Kidney tubule cell (primary cell): ENCODE measurements at places on chromosomes 5 and 9.

DNA sequence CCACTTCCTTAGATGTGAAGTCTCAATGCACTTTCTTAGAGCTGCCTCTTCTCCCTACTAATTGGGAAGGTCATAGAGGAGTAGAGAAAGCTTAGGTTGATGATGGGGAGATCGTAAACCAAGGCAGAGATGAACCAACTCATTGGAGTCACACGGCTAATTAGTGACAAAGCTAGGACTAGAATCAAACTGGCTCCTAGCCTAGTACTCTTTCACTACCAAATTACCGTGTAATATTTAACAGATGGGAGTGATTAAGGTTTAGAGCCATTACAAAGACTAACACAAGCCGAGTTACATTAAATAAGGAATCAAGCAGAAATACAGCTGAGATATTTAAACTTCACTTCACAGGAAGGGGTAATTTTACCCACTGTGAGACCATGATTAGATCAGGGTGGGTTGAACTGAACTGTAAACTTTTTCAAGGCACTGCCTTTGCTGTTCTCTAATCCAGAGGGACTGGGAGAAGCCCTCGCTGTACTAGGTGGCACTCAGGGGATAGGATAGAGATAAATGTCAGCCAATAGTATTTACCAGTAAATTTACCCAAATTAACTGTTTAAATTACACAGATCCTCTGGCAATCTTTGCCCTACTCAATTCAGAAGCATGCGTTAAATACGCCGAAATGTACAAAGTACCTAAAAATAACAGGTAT, 166.4 kb upstream of the PIK3R1 start:
- DNase-seq = no peak

GRCh38 chr5:55160493-55161209, 680 bp downstream of the GPX8 start:
- DNase-seq = peak; percentile 91

GRCh38 chr9:130879863-130880411, 16.7 kb downstream of the QRFP start:
- no peak for DNase-seq

GRCh38 chr5:175738126-175738525, 80.3 kb downstream of the HRH2 start:
- DNase-seq = no peak

DNA sequence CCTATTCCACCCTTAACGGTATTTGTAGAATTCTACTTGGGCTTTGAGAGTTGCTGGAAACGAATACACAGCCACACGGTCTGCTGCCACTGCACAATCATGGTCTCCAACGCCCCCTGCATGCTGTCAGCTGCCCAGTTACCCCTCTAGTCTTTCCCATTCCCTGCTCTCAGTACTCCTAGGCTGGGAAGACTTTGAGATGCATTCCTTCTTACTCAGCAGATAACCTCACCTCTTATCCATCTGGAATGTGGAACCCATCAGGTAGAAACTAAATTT, 92.8 kb downstream of the ANKH start:
- peak; percentile 44 for DNase-seq

- peak; percentile 20 for DNase-seq
Observed at GRCh38 chr5:181243018-181243563, 615 bp downstream of the RACK1 start.

GRCh38 chr5:51181208-51181894, 201.9 kb upstream of the ISL1 start:
- no peak for DNase-seq

GRCh38 chr9:974031-974995, 2.1 kb upstream of the DMRT3 start:
- no peak for DNase-seq

- DNase-seq = no peak
Observed at GRCh38 chr5:192970-193831, 1.9 kb downstream of the LRRC14B start.

GRCh38 chr5:45696206-45696836, at the start of gene HCN1:
HCN1 (minus strand) TSS chr5:45696380.
- DNase-seq = peak; percentile 83

- peak; percentile 46 for DNase-seq
Observed at GRCh38 chr5:59021837-59022514, 439.1 kb downstream of the RAB3C start.

DNA sequence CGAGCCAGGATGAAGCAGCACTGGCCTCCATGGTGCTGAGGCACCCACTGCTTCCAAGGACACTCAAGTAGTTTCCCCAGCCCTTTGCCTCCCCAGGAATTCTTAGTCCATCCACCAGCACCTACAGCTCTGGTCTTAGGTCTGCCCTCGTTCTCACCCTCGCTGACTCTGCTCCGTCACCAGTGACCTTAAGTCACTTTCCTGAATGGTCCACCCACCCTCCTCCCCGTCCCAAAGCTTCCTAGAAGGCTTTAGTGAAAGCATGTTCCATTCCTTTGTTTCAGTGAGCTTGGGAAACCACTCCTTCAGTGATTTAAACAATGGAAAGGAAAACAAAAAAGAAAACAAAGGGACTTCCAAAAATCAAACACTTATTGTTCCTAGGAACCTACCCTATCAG, 54.6 kb upstream of the MAP3K1 start:
- no peak for DNase-seq

DNA sequence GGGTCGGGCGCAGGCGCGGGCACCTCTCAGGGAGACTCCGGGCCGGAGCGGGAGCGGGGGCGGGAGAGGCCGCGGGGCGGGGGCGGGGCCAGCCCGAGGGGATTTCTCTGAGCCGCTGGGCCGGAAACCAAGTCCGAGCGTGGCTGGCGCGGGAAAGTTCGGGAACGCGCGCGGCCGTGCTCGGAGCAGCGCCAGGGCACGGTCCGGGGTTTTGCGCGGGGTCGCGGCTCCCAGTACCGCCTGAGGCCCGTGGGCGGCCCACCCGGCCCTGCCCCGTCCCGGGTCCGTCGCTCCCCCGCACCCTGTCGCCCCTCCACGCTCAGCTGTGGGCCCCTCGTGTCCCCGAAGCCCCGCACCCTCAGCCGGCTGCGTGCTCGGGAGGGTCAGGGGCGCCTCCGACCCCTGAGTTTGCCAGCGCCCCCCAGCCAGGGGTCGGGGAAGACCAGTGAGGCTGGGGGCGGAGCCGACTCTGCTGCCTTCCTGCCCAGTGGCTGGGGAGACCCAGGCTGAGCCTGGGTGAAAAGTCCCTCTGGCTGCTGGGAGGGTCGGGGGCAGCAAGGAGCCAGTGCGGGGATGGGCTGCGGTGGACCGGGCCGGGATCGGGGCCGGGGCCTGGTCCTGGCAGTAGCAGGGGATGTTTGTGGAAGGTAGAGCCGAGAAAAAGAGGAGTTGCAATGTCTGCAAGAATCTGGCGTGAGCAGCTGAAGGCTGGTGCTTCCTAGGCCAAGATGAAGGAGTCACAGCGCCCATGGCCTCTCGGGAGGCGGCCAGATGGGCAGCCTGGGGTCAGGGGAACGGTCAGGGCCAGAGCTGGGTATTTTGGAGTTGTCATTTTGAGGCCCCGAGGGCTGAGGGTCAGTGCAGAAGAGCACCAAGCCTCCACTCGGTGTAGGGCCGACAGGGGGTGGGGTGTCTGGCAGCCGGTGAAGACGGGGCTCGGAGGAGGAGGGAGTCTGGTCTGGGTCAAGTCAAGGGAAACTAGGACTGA, 588 bp downstream of the TRAF2 start:
- DNase-seq = peak; percentile 25

DNA sequence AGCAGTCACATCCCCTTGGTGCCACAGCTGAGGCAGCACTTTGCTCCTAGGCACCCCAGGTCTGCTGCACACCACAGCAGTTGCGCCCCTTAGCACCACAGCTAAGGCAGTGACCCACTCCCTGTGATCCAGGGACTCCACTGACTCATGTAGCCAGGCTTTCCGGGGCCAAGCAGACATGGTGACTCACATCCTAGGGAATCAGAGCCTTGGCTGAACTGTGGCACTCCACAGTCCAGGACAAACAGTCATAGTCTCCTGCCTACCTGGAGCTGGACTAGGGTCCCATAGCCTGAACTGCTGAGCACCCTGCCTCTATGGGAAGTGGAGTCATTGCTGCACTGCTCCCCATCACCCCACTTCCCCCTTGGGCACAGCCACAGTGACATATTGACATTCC, 338.7 kb downstream of the NPR3 start:
- DNase-seq = peak; percentile 98

DNA sequence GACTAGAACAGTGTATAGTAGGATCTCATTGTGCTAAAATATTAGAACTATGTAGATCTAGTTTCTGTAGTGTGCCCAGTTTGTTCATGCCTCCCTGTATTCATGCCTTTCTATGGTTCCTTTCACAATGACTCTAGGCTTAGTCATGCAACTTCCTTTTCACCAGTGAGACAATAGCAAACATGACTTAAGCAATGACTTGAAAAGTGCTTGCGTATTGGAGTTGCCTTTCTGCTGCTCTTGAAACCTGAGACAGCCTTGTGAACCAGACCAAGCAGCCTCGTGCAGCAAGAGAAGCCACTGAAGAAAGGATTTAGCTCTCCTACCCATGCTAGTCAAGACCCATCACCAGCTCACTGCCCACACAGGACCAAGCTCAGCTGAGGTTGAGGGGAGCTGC, 294.5 kb upstream of the TAS2R1 start:
- DNase-seq = peak; percentile 97

DNA sequence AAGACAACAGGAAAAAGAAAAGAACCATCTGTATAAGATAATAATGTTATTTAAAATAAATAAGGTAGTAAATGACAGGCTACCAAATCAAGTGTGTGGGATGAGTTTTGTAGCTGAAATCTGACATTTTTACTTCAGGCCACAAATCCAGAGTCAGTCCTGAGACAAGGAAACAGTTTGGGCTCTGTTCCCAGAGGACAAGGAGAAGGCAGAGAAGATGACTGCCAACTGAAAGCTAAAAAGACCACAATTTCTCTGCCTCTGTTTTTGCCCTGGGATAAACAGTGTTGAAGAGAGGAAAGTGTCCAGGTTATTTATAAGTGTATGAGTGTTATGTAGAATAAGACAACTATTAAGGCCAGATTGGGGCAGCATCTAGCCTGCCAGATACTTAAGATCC, 180.5 kb downstream of the NFIB start:
- no peak for DNase-seq

GRCh38 chr9:94005272-94005901, 50.2 kb upstream of the BARX1 start:
- DNase-seq = peak; percentile 67

- DNase-seq = no peak
Observed at GRCh38 chr9:99398241-99398640, 176.2 kb downstream of the SEC61B start.

DNA sequence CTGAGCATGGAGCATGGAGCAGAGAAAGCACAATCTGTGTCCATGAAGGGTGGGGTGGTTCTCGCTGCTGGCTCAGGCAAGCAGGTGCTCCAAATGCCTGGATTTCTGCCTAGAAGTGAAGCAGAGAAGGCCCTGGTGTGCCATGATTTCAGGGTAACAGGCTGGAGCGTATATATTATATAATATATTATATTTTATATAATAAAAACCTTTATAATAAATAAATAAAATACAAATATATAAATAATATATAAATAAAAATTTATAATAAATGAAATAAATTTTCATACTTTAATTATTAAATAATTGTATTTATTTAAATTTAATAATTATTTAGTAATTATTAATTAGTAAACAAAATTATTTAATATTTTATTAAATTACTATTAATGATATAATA, 707.4 kb upstream of the COX7C start:
- no peak for DNase-seq

DNA sequence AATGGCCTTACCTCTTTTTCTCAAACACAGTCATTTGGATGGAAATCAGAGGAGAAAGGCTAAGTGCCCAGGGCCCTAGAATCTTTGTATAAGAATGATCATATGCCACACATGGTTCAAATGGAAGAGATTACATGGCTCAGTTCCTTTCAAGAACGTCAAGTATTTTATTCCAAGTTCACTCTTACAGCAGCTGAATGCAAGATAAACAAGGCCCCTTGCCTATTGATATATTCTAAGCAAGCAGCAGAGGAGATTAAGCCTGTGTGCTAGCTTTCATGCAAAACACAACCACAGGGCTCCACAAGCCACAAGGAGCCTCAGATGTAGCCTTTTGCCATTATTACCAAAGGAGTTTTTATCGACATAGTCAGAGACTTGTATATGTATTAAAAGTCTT, 55.3 kb upstream of the SLCO6A1 start:
- peak; percentile 69 for DNase-seq

DNA sequence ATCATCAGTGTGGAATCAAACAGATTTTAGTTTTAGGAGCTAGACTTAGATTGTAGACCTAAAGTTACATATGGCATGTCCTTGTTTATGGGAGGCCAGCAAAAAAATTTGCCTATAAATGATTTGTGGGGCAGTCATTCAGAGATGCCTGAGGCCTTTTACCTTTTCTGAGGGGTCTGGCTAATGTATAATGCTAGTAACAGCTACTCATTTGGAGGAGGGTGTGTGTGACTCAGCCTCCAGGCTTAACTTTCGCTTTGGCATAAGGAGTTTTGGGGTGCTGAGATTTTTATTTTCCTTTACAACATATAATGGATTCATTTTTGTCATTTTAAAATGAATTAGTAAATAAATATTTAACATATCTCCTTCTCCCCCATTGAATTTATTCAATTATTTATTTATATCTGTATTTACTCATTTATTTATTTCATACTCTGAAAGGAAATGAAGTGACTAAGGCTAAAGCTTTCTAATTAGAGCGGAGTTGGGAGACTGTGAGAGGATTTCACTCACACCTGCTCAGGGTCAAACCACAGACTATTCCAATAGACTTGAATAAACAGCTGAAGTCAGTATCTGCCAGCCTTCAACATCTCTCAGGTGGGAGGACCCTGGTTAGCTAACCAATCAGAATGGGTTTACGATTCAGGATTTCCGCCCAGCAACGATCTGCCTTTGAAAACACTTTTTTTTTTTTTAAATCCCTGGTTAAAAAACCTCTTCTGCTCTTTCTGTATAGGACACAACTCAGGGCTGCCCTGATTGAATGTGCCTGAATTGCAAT, 487.5 kb upstream of the SGCD start:
- peak; percentile 82 for DNase-seq

DNA sequence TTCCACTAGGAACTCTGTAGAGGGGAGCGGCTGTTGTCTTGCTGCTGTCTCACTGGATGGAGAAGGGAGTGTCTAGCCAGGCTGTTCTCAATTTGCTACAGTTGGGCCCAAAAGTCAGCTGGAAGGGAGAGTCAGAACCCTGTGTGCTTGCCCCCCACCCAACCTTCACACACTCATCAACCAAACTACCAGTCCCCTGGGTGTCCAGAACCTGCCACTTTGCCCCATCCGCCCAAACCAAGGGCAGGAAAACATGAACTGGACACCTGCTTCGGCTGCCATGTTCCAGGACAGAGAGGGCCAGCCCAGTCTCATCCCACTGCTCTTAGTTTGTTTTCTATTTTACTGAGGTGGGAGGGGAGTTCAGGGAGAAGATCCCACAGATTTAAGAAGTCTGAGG, 82.1 kb downstream of the S1PR3 start:
- DNase-seq = no peak

DNA sequence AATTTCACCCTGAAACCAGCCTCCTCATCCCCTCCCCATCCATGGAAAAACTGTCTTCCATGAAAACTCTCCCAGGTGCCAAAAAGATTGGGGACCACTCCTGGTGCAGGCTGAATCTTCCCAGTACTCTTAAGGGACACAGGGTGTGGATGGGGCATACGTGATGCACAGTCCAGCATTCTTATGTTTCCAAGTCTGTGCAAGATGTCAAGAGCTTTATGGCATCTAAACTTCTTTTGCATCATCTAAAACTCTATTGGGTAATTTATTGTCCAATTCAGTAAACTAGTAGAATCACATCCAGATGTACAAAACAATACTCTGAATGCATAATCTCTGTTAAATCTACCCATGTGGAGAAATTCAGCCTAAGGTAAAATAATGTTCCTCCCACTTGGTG, 9.3 kb upstream of the FGD3 start:
- no peak for DNase-seq

- no peak for DNase-seq
Observed at GRCh38 chr9:125634040-125634717, 72.8 kb downstream of the MAPKAP1 start.
